Smooth muscle cell of the coronary artery (primary cell): ENCODE measurements at places on chromosomes 4 and X. TPM values are rescaled to one million over a fixed set of nuclear protein-coding genes. Genes with fewer than 3 reads are reported as not detected.

Gene TRMT2B
- 6.3 and 13.7 TPM in 2 replicates for total RNA-seq

Gene WDR45
- 35.6 and 46.3 TPM in 2 replicates for total RNA-seq

Gene CHRNA9
- total RNA-seq, result 1.2 TPM in 1 of 2 replicates, not detected in the other

Gene NR0B1
- 3.2 TPM in 1 of 2 replicates, not detected in the other for total RNA-seq

Gene PABPC4L
- total RNA-seq, result 0.23 and 1.6 TPM in 2 replicates

Gene DMP1
- total RNA-seq, result not detected in 2 replicates

Gene CACNA1F
- total RNA-seq, result not detected in 2 replicates

Gene GABRG1
- total RNA-seq, result not detected in 2 replicates

Gene MAGEB1
- not detected in 2 replicates for total RNA-seq

Gene CT83
- not detected in 2 replicates for total RNA-seq

Gene ADH7
- 0.70 TPM in 1 of 2 replicates, not detected in the other for total RNA-seq

Gene RAI2
- 0.23 TPM in 1 of 2 replicates, not detected in the other for total RNA-seq

Gene MED12
- 23.3 and 25.5 TPM in 2 replicates for total RNA-seq

Gene PDGFC
- total RNA-seq, result 22.7 and 37.8 TPM in 2 replicates

Gene GPC3
- under 0.01 and 26.6 TPM in 2 replicates for total RNA-seq

Gene MAGEC3
- not detected in 2 replicates for total RNA-seq

Gene GPR143
- total RNA-seq, result not detected in 2 replicates

Gene PLP1
- total RNA-seq, result 0.12 TPM in 1 of 2 replicates, not detected in the other

Gene DUSP21
- total RNA-seq, result not detected in 2 replicates

Gene CFP
- total RNA-seq, result 0.12 and 0.15 TPM in 2 replicates

Gene ODAPH
- total RNA-seq, result not detected in 2 replicates
